Ecto neural progenitor cell (in vitro differentiated cells): ENCODE measurements at places on chromosomes 1 and 21.
A peak's percentile ranks its signal among the peaks of the same experiment; 100 is the strongest.

GRCh38 chr1:203362720-203363025 is 11.8 kb upstream of the FMOD start:
- no peak for DNase-seq

DNA sequence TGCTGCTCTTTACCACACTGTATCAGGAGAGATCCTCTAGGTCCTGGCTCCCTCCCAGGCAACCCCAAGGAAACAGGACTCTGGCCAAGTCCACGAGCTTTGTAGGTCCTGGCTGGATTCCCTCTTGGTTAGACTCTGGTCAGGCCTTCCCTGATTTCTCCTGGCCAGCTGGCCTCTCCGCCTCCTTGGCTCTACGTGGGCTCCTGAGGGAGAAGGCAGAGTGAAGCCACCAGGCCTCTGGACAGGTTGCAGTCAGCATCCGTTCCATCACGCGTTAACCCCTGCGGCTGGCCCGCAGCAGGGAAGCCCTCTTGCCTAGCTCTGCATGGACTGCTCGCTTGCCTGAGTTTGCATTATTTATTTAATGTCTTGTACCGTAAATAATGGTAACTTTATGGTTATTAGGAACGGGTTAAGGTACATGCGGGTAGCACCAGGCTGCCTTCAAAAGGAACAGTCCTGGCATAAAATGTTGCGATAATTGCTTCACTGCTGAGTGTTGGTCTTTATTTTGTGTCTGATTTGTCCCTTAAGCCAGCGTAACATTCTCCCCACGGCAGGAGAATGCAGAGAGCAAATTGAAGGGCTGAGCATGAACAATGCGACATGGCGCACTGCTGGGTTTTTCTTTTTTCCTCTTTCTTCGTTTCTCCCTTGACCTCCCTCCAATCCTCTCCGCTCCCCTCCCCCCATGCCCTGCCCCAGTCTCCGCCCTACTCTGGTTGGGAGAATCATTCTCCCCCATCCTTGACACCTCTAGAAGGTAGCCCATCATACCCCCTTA is 100.3 kb downstream of the RNF220 start:
- peak; percentile 66 for DNase-seq

- DNase-seq = no peak
Observed at GRCh38 chr1:101245246-101245927, 8.6 kb downstream of the S1PR1 start.

DNA sequence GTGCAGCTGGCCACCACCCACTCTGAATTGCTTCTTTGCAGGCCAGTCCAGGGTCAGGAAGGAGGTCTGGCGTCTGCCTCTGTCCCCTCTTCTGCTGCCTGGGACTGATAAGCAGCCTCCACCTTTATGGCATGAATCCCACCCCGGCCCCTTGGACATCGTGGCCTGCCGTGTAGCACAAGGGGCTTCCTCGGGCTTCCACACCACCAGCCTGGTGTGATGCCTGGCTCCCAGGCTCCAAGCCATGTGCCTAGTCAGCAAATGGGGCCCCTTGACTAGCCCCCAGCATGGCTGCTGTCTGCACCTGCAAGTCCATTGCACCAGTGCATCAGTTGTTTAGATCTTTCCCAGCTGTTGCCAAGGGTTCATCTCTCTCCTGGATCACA is 9.9 kb upstream of the ARF1 start:
- no peak for DNase-seq

DNA sequence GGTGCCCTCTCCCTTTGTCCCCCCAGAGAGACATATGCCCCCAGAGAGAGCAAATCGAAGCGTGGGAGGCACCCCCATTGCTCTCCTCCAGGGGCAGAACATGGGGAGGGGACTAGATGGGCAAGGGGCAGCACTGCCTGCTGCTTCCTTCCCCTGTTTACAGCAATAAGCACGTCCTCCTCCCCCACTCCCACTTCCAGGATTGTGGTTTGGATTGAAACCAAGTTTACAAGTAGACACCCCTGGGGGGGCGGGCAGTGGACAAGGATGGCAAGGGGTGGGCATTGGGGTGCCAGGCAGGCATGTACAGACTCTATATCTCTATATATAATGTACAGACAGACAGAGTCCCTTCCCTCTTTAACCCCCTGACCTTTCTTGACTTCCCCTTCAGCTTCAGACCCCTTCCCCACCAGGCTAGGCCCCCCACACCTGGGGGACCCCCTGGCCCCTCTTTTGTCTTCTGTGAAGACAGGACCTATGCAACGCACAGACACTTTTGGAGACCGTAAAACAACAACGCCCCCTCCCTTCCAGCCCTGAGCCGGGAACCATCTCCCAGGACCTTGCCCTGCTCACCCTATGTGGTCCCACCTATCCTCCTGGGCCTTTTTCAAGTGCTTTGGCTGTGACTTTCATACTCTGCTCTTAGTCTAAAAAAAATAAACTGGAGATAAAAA is 8.4 kb downstream of the EFNA3 start:
- DNase-seq = no peak

DNA sequence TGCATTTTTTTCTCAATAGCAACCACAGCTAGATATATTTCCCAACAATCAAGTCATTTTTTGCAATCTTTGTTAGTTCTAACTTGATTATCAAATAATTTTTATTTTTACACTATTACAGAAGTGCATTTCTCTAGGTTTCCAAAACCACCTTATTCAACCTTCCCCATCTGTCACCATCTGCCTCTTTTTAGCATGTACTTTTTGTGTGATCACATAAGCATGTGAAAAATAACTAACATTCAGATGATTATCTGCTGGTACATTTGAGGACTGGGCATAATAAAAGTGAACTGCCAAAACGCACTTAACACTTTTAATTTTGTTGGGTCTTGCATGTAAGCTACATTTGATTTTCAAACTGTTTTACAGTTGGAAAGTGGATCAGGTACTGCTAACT is 291.5 kb downstream of the AKT3 start:
- DNase-seq = no peak

GRCh38 chr1:28910379-28911115 is 3.8 kb upstream of the EPB41 start:
- DNase-seq = no peak

DNA sequence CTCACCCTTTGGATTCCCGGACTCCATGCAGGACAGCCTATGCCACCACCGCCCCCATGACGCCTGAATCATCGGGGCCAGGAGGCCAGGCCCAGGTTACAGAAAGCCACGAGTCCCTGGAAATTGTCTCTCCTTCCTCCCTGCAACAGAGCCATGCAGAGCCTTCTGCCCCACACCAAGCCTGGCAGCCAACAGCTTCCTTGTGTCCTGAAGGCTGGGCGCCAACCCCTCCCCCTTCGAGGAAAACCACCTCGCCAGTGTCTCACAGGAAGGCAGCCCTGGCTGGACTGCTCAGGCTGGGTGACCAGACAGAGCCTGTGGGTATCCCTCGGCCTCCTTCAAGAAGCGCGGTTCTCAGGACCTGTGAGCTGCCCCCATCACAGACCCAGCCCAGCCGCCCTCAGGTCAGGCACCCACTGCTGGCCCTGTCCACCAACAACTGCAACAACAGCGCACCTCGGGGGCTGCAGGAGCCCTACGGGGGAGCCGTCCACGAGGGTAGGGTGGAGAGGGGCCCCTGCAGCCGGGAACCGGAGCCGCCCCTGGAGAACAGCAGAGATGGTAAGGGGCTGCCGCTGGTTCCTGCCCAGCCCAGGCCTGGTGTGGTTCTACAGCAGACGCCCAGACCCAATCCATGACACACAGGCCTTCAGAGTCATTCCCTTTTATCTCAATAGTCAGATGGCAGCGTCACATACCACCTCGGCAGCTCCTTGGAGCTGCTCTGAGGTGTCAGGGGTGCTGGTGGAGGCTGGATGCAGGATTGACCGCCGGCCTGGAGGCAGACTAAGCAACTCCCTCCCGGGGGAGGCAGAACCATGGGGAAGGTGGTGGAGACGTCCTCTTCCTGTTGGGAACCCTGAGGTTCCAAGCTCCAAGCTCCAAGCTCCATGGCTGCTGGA is 23.7 kb downstream of the KIAA1614 start:
- no peak for DNase-seq

DNA sequence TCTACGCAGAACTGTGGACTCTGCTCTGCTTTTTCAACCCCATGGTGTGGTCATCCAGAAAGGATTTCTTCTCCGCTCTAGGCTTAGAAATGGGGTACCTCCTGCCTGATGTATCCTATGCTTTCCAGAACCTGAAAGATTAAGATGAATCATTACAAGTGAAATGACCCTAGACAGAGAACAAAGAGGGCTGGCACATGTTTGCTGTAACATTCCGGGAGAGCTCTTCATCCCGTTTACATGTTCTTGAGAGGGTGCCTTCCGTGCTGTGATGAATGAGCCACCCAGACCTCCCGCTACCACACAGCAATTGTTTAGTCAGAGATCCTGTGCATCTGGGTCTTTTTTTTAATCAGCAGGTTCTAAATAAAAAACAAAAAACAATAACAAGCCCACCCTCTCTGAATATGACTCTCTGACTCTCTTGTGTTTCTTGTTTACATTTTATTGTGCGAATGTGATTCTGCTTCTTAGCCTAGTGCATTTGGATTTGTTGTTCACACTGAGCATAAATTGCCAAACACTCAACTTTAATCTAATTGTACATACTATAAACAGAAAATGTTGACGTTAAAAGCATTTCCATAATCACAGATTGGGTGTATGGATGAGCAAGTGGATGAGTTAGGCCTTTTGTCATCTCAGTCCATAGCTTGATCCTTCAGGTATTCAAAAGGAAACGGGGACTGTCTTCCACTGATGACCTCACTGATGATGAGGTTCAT is 87.1 kb downstream of the GPR88 start:
- no peak for DNase-seq

GRCh38 chr1:40808444-40808843 is 24.9 kb downstream of the KCNQ4 start:
- no peak for DNase-seq

DNA sequence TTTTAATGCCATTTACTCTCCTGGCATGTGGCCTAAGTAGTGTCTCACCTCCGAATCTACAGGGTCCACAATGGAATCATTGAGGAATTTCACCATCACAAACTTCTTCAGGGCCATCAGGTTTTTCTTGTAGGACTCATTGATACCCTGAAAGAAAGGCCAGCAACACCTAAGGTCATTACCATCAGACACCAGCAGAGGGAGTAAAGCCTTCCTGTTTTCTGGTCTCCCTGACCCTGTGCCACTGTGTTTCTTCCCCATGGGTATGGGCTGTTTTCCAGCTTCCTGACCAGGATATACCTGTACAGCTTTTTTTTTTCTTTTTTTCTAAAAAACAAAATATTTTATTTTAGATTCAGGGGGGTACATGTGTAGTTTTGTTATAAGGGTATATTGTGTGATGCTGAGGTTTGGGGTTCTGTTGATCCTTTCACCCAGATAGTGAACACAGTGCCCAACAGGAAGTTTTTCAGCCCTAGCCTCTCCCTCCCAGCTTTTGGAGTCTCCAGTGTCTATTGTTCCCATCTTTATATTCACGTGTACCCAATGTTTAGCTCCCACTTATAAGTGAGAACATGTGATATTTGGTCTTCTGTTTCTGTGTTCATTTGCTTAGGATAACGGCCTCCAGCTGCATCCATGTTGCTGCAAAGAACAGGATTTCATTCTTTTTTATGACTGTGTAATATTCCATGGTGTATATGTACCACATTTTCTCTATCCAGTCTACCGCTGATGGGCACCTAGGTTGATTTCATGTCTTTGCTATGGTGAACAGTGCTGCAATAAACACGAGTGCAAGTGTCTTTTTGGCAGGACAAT is 18.3 kb downstream of the PPT1 start:
- peak; percentile 59 for DNase-seq

GRCh38 chr1:178189814-178190213 is 95.9 kb downstream of the RASAL2 start:
- peak; percentile 52 for DNase-seq

DNA sequence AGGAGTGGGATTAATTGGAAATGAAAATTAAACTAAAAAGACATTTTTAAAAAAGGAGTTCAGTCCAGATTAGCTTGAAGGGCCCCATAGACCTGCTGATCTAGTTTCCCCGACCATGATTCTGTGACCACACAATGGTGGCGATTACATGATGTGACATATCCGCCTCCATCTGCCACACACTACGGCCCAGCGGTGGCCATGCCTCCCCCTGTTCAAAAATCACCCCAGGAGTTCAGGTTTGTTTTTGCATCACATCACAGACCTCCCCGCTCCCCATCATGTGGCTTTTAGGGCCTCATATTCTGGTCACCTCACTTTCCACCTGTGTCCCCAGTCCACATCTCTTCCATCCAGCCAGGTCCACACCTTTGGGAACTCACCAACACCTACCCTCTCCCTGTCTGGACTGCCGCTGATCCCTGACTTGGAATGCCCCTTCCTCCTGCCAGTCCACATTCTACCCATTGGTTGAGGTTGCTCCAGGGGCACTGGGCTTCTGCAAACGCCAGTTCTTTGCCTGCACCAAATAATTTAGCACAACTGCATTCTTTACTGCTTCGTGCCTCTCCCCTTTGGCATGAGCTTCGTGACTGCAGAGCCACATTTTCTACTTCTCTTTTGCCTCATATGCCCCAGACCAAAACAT is 38.9 kb downstream of the CD247 start:
- DNase-seq = no peak

DNA sequence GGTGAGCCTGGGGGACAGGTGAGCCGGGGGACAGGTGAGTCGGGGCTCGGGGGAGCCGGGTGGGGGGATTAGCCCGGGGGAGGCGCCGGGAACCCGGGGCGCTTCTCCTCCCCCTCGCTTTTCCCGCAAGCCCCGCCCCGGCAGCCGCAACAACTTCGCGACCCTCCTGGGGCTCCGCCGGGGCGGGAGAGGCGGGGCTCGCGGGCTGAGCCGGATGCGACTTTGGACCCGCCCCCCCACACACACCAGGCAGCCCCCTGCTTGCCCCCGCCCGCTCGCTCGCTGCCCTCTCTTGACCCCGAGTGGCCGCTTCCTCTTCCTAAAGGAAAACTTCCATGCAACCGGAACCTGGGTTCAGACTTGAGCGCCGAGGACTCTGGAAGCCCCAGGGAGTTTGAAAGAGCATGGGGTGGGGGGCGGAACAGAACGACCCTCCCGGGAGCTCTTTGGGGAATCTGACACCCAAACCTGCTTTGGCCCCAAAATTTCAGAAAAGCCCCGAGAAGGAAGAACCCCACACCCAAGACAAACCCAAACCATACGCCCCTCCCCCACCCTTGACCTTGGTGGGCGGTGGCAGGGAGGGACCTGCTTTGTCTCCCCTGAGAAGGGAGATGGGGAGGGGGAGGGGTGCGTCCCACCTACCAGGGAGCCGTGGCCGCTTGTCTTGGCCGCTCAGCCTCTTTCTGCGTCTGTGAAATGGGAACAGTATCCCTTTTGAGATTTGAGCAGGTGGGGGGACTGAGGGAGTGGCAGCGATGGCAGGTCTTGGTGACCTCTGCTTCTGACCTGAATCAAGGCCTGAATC is 550 bp downstream of the ARHGEF16 start:
- peak; percentile 73 for DNase-seq
